Stimulated activated CD4-positive, alpha-beta T cell treated with anti-CD3 and anti-CD28 coated beads, Interleukin-15, amount 100 ng/mL, for 1 hour (primary cell): ENCODE measurements at places on chromosomes 6 and 20.

GRCh38 chr6:90098001-90098531, 198.6 kb downstream of the BACH2 start:
- DNase-seq, result no peak

- DNase-seq, result no peak
These were observed 18.6 kb downstream of the KCNK17 start for GRCh38 chr6:39295611-39296011.

DNA sequence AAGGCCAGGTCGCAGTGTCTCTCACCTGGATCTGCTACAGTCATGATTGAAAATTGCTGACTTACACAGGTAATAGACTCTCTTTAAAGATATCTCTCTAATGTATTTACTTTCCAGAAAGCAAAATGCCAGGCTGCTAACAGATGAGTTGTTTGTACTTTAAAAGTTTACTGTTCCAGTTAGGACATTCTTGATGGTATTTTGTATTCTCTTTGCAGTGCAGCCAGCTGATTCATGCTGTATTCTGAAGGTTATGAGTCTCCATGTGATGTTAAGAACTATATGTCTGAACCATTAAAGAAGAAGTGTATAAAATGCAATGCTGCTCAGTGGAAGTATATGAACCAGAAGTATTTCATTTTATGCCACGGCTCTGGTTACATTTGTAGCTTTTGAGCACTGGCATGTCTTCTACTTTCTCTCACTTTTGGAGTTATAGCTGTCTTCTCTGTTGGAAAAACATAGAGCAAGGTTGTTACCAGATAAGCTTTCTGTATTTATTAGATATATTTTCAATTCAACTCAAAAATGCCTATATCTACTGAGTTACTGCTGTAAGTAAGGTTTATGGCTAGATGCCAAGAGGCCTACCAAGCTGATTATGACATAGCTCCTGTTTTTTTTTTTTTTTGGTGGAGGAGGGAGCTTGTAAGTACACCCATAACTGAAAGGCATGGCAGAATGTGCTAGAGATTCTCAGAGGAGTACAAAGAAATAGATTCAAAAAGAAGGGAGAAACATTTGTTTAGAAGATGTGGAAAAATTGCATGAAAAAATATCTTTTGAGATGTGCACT, 130.5 kb upstream of the MAN1A1 start:
- DNase-seq, result no peak

- DNase-seq, result no peak
These were observed 96.6 kb upstream of the INSM1 start for GRCh38 chr20:20271271-20271670.

GRCh38 chr6:29553268-29554057, 6.1 kb downstream of the UBD start:
- DNase-seq, result no peak

DNA sequence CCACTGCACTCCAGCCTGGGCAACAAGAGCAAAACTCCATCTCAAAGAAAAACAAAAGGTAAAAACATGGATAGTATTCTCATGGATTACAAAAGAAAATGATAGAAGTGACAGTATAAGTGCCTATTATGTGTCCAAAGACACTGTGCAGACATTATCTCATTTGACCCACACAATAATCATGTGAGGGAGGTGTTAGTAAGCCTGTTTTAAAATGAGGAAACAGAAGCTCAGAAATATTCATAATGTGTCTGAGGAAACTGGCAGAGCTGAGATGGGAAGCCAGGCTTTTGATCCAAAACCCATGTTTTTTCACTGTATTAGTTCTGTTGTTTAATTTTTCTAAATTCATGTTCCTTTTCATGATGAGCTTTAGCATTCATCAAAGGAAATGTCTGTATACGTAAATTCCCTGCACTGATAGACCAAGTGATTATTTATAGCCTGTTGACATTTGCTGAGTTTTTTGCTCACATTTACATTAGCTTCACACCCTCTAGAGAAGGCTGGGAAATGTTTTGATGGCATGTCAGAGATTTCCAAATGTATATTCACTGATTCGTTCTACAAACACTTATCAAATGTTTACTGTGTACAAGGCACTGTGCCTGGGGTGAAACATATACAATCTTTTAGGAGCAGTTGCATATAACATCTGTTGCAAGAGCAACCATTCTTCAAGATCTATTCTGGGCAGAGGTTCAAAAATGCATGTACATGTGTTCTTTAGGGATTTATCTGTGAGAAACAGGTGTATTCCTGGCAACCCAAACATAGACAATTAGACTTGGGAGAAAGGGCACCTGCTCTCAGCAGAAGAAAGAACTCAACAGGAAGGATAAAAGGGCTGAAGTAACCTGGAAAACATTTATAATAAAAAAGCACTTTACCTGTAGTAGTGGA, 331.5 kb downstream of the SAMD5 start:
- DNase-seq, result no peak

DNA sequence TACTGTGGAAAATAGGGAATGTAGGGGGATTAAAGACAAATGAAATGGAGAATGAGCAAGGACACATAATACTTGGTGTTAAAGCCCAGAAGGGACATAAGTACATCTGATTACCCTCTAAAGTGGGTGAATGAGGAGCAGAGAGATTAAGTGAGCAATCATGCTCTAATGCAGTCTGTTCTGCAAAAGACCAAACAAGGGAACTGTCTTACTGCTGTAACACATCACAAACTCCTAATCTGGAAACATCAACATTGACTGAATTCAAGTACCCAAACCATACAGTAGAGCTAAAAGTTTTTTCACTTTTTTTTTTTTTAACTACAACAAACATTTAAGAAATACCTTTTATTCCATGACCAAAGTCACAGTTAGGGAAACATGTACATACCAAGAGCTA, 19.3 kb upstream of the SLC17A4 start:
- no peak for DNase-seq

- no peak for DNase-seq
These were observed 216.0 kb downstream of the ZFAND3 start for GRCh38 chr6:38035478-38035877.

GRCh38 chr6:13281686-13282085, 46.7 kb downstream of the TBC1D7 start:
- DNase-seq, result no peak

- DNase-seq, result no peak
These were observed 897.4 kb upstream of the CITED2 start for GRCh38 chr6:140271759-140272377.

- no peak for DNase-seq
These were observed 14.4 kb upstream of the MAS1L start for GRCh38 chr6:29502181-29502580.

- DNase-seq, result no peak
These were observed 139.8 kb downstream of the SOX4 start for GRCh38 chr6:21733311-21733710.

DNA sequence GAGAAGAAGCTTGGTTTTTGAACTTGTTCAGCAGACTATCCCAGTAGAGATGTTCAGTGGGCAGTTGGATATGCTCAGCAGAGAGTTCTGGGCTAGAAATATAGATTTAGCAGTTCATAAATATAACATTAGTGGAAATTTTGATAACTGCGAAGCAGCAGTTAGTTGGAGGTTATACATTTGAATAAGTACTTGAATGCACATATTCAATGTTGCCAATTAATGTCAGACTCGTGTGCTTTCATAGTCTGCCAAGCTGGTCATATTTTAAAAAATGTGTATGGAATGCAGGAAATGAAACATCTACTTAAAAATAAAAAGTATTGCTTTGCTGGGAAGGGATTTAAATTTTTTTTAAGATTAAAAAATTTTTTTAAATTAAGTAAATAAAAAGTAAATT, 92.5 kb upstream of the E2F3 start:
- DNase-seq, result no peak

GRCh38 chr6:120378582-120379220, 955.6 kb downstream of the TBC1D32 start:
- no peak for DNase-seq

- no peak for DNase-seq
These were observed 39.3 kb downstream of the ARID1B start for GRCh38 chr6:156816505-156816904.

- no peak for DNase-seq
These were observed 3.7 kb downstream of the COL20A1 start for GRCh38 chr20:63296531-63297299.

- DNase-seq, result no peak
These were observed 25.6 kb downstream of the SIRPA start for GRCh38 chr20:1920826-1921225.

DNA sequence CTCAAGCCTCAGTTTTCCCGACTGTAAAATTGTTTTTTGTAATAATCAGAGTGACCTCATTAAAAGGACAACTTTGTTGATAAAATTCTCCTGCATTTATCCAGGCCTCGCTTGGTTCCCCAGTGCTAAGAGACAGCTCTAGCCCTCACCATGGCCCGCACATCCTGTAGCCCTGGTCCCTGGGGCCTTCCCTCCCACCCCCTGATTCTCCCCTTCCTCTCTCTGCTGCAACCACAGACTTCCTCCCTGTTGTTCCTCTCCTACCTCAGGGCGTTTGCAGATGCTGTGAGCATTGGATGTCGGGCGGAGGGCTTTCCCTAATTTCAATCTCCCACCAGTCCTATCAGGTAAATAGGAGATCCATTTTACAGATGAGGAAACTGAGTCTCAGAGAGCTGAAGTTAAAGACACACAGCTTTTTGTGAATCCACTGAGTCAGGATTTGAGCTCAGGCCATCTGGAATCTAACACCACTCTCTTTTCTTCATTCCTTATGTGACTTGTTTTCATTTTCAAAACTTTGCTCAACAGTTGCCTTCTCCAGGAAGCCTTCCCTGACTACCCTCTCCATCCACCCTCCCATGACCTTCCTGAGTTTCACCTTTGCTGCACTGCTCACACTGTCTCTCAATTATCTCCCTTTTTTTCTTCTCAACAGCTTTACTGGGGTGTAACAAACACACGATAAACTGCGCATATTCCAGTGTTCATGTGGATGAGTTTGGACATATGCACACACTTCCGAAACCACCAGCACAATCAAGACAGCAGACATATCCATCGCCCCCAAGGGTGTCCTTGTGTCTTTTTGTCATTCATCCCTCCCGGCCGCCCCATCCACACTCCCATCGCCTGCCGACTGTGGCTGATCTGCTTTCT, 107.1 kb downstream of the CEBPB start:
- no peak for DNase-seq

DNA sequence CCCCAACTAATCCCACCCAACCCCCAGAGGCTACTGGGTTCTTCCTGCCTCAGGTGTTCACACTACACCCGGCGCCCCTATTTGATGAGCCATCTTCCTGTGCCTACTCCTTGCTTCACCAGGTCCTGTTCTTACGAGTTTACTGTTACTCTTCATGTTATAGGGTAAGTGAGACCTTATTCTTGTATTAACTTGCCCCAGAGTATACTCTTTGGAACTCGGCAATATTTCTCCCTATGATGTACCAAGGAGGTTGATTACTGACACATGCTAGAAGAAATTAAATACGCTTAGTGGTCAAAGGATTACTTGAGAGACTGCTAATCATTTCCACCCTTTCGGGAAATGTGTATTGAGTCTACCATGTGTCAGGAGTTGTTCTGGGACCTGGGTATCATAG, 8.9 kb downstream of the RING1 start:
- no peak for DNase-seq

GRCh38 chr6:26280407-26280806, 84.6 kb upstream of the BTN3A2 start:
- no peak for DNase-seq

GRCh38 chr6:167679122-167679736, 147.5 kb upstream of the AFDN start:
- no peak for DNase-seq

- no peak for DNase-seq
These were observed 5.2 kb upstream of the FASTKD5 start for GRCh38 chr20:3164763-3165410.

- no peak for DNase-seq
These were observed 7.9 kb downstream of the ADRM1 start for GRCh38 chr20:62310757-62311121.
